Immature natural killer cell (primary cell): ENCODE measurements at places on chromosomes 6 and 20. TPM values are rescaled to one million over a fixed set of nuclear protein-coding genes. Genes with fewer than 3 reads are reported as not detected.

Gene TRAPPC3L
- polyA plus RNA-seq = 0.20 TPM

Gene PNPLA1
- polyA plus RNA-seq = not detected

Gene PPP1R14C
- not detected for polyA plus RNA-seq

Gene ILRUN
- 19.3 TPM for polyA plus RNA-seq

Gene WFDC6
- not detected for polyA plus RNA-seq

Gene PGBD1
- 0.46 TPM for polyA plus RNA-seq

Gene IL17A
- polyA plus RNA-seq = not detected

Gene HLA-DQB1
- 2.5 TPM for polyA plus RNA-seq

Gene MRAP2
- polyA plus RNA-seq = not detected

Gene CNR1
- not detected for polyA plus RNA-seq

Gene JPH2
- not detected for polyA plus RNA-seq

Gene NRSN1
- polyA plus RNA-seq = not detected

Gene BPIFA1
- polyA plus RNA-seq = not detected

Gene MAPK13
- 52.1 TPM for polyA plus RNA-seq

Gene CDKN1A
- 7.0 TPM for polyA plus RNA-seq

DNA sequence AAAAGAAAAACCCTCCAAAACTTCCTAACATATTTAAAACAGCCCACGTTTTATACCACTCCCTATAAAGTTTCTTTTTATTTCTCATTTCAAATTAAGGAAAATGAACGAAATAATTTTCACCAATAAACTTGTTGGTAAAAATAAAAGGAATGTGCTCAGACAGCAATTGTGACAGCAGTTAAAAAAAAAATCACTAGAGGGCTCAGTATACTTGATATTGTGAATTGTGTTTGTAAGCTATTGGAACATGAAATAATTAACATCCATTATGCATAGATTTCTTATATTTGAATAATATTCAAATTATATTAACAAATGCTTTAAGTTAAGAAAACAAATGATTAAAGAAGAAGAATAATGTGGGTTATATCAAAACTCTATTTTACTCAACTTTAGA is 105.5 kb downstream of the ASCC3 start:
- H3K4me1 ChIP-seq = no peaks in the 10 kb centered on the region
- H3K27ac ChIP-seq = no peak overlapping the region
- H3K27me3 ChIP-seq = no peaks in the 10 kb centered on the region
- H3K4me3 ChIP-seq = no peak overlapping the region
- H3K36me3 ChIP-seq = no peaks in the 10 kb centered on the region

GRCh38 chr6:86937219-86938079 is at the start of gene HTR1E:
HTR1E (plus strand) TSS chr6:86937528; CDS start chr6:87015335, 77,807 bp downstream.
- H3K27me3 ChIP-seq = peaks cover 6% of the 10 kb centered on the region
- H3K4me3 ChIP-seq = no peak within 1 kb of the TSS
- DNase-seq = no peak
- no peak within 1 kb of the TSS for H3K27ac ChIP-seq
- no peaks in the 10 kb centered on the region for H3K4me1 ChIP-seq

DNA sequence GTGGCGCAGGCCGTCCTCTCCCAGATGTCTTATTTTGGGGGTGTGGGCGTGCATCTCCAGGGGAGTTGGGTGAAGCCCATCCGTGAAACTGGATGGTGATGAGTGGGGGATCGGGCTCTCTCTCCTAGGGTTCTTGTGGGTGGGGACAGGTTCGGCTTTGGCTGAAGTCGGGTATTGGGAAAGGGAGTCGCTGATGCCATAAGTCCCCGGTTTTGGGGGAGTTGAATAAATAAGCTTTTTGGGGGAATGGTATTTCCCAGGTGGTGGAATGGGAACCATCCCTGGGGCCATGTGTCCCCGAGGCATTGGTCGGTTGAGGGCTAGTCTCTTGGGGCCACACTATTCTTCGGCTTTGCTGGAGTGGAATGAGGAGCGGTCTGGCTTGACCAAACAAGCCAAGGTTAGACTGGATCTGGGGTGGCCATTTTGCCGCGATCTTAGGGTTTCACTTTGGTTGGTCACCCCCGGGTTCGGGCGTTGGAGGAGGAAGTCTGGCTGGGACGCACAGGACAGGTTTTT is 481 bp downstream of the ZNF133 start:
- peak overlapping the region; percentile 98 for H3K4me3 ChIP-seq
- peaks cover 18% of the 10 kb centered on the region for H3K27me3 ChIP-seq
- H3K4me1 ChIP-seq = peaks cover 22% of the 10 kb centered on the region
- DNase-seq = no peak

DNA sequence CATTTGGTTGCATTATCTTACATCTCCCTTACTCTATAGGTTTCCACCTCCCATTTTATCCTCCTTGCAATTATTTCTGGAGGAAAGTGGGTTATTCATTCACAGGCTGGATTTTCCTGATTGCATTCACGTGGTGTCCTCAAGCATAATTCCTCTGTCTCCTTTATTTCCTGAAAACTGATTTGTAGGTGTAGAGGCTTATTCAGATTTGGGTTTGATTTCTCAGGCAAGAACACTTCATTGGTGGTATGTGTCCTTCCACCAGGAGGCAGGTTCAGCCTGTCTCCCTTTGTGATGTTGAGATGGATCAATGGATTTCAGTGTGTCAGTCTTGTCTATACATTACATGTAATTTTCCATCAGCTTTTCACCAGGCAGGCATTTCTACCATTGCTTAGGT is 17.3 kb downstream of the DNPH1 start:
- H3K27me3 ChIP-seq = peaks cover 3% of the 10 kb centered on the region
- H3K27ac ChIP-seq = peak overlapping the region; percentile 41
- no peak for DNase-seq
- no peaks in the 10 kb centered on the region for H3K4me1 ChIP-seq
- H3K4me3 ChIP-seq = no peak overlapping the region

- H3K4me3 ChIP-seq = no peak overlapping the region
- no peaks in the 10 kb centered on the region for H3K27me3 ChIP-seq
- no peaks in the 10 kb centered on the region for H3K36me3 ChIP-seq
- H3K4me1 ChIP-seq = no peaks in the 10 kb centered on the region
- DNase-seq = no peak
Observed at GRCh38 chr6:9927275-9927674, 487.6 kb downstream of the TFAP2A start.

- no peaks in the 10 kb centered on the region for H3K36me3 ChIP-seq
- no peak overlapping the region for H3K27ac ChIP-seq
- H3K4me1 ChIP-seq = no peaks in the 10 kb centered on the region
- H3K27me3 ChIP-seq = no peaks in the 10 kb centered on the region
Observed at GRCh38 chr6:146106532-146106931, 77.7 kb downstream of the GRM1 start.

GRCh38 chr6:148217921-148218320 is 124.7 kb upstream of the SASH1 start:
- no peak overlapping the region for H3K4me3 ChIP-seq
- H3K27me3 ChIP-seq = peaks cover 3% of the 10 kb centered on the region
- no peaks in the 10 kb centered on the region for H3K4me1 ChIP-seq
- DNase-seq = no peak
- no peaks in the 10 kb centered on the region for H3K36me3 ChIP-seq

GRCh38 chr6:113732384-113732966 is 124.7 kb upstream of the MARCKS start:
- no peaks in the 10 kb centered on the region for H3K4me1 ChIP-seq
- no peak for DNase-seq
- no peaks in the 10 kb centered on the region for H3K36me3 ChIP-seq
- no peak overlapping the region for H3K4me3 ChIP-seq
- no peaks in the 10 kb centered on the region for H3K27me3 ChIP-seq
- H3K27ac ChIP-seq = no peak overlapping the region

DNA sequence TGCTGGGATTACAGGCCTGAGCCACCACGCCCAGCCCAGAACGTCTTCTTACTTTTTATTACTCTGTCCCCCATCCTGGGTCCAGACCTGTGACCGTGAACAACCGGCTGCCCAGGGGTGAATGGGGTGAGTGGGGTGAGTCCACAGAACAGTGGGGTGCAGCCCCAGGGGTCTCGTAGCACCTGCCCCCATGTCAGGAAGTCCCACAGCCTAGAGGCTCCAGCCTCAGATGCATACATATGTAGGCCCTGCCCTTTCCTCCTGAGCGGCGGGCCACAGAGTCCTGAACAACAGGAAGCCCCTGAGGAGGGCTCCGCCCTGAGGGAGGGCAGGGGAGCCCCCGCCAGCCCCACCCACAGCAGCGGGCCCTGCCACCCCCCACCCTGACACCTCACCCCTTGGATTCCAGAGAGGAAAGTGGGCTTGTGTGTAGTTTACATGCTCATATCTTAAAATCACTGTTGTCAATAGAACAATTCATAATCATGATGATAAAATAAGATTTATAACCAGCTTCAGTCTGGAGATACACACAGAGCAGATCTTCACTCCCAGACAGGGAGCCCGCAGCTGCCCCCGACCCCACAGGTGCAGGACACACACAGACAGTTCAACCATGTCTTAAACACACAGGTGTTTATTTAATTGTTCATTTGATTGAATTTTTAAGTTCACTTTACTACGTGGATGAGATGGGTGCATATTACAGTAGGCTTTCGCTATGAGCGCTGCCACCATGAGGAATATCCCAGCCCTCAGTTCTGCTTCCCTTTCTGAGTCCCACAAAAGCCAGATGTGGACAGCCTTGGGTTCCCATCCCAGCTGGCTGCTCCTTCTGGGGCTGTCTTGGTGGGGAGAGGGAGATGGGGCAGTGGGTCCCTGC is 12.4 kb upstream of the GMEB2 start:
- peaks cover 48% of the 10 kb centered on the region for H3K4me1 ChIP-seq
- no peaks in the 10 kb centered on the region for H3K36me3 ChIP-seq
- DNase-seq = peak; percentile 69
- peak overlapping the region; percentile 97 for H3K27ac ChIP-seq
- H3K4me3 ChIP-seq = peak overlapping the region; percentile 88

- DNase-seq = no peak
- H3K4me3 ChIP-seq = no peak overlapping the region
- H3K36me3 ChIP-seq = peaks cover 20% of the 10 kb centered on the region
- peak overlapping the region; percentile 50 for H3K27ac ChIP-seq
- H3K4me1 ChIP-seq = peaks cover 45% of the 10 kb centered on the region
Observed at GRCh38 chr6:125268765-125269164, 33.0 kb downstream of the HDDC2 start.

DNA sequence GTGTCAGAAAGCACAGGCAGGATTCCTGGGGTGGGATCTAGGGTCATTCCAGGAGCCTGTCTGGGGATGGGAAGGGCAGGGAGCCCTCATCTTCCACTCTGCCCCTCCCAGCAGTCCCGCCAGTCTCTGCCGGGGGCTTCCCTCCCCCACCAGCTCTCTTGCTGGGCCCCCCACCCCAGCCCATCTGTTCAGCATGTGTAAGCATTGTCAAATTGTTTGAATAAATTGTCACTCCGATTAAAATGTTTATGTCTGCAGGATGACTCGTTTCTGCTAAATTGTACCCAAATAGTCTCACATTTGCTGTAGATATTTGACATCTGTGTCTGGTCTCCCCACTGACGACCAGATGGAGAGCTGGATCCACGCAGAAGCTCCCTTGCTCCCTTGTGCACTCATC is 257.6 kb downstream of the ANKRD60 start:
- H3K4me1 ChIP-seq = peaks cover 2% of the 10 kb centered on the region
- no peak overlapping the region for H3K27ac ChIP-seq
- H3K36me3 ChIP-seq = no peaks in the 10 kb centered on the region
- no peak overlapping the region for H3K4me3 ChIP-seq

- no peaks in the 10 kb centered on the region for H3K36me3 ChIP-seq
- H3K27ac ChIP-seq = no peak overlapping the region
- no peaks in the 10 kb centered on the region for H3K27me3 ChIP-seq
- DNase-seq = no peak
- H3K4me3 ChIP-seq = no peak overlapping the region
Observed at GRCh38 chr6:143205585-143205984, 144.9 kb downstream of the AIG1 start.

- DNase-seq = no peak
- H3K27ac ChIP-seq = no peak overlapping the region
- H3K4me1 ChIP-seq = no peaks in the 10 kb centered on the region
Observed at GRCh38 chr6:138914701-138915100, 73.4 kb downstream of the REPS1 start.

DNA sequence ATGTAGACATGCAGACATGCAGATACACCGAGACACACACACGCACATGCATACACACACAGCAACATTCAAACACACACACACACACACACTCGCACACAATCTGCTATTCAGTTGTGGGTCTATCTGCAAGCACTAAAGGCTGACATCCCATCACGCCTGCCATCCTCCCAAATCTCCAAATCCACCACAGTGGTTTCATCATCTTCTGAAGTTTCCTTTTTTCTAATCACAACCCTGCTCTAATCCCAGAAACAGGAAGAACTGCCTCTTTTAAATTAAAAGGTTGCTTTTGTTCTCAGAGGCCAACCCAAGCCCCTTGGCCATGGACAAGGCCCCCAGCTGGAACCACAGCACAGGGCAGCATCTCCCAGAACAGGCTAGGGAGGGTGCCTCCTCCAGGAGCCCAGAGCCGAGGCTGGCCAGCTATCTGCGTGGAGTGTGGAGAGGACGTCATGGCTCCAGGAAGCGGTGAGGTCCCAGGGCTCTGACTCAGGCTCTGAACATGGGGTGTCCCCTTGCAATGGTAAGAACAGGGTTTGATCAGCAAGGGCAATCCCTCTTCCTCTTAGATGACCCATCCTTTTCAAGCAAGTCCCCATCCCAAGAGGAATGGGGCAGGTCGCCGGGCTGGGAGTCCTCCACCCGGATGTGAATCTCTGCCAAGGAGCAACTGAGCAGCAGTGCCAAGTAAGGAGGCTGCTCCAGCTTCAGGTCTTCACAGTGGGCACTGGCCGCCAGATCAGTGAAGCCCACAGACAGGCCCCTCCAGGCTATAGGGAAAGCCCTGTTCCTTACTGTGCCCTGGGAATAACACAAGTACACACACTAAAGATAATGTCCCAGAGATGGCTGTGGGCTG is 14.7 kb downstream of the FOXF2 start:
- H3K4me3 ChIP-seq = no peak overlapping the region
- H3K27me3 ChIP-seq = no peaks in the 10 kb centered on the region
- no peak overlapping the region for H3K27ac ChIP-seq
- H3K4me1 ChIP-seq = no peaks in the 10 kb centered on the region
- no peaks in the 10 kb centered on the region for H3K36me3 ChIP-seq
- DNase-seq = no peak

DNA sequence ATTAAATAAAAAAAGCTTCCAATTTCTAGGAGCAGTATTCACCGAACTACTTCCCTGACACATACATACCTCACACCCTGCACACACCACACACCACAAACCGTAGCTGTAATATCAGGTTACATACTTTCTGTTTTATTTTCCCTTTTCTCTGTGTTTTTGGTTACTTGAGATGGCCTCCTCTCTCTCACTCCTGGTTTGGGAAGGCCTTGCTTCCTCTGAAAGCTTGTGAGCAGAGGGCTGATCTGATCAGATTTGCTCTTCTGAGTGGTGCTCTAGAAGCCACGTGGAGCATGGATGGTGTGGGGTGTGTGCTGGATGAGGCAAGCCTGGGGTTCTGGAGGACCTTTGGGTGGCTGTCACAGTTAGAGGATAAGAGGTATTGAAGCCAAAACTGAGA is 20.9 kb downstream of the UTRN start:
- peaks cover 80% of the 10 kb centered on the region for H3K4me1 ChIP-seq
- peak overlapping the region; percentile 99 for H3K27ac ChIP-seq
- peak; percentile 83 for DNase-seq
- peaks cover 22% of the 10 kb centered on the region for H3K36me3 ChIP-seq
- H3K27me3 ChIP-seq = peaks cover 5% of the 10 kb centered on the region

DNA sequence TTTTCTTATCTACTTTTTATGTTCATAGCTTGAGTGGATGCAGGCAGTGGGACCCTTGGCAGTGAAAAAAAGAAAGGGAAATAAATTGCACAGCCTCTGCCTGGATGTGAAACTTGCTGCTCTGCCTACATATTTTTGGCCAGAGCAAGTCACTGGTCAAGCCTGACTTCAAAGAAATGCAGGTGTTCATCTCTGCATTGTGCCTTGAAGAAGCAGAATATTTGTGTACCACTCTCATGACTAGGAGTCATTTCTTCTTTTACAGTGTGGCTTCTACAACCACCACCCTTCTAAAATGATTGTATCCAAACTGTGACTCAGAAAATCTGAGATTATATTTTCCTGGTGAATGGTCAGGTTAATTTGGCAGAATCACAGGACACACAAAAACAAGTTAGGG is 2.5 kb upstream of the KATNA1 start:
- no peak overlapping the region for H3K4me3 ChIP-seq
- DNase-seq = no peak
